Stimulated activated naive CD8-positive, alpha-beta T cell treated with anti-CD3 and anti-CD28 coated beads, Interleukin-15, Interleukin-2, amounts not matched to agents 100 U/mL and 50 U/mL, for 24 hours (primary cell): ENCODE measurements at places on chromosomes 5 and 9.

GRCh38 chr5:76571559-76571958 is 51.6 kb downstream of the F2RL2 start:
- DNase-seq, result no peak

GRCh38 chr5:173242675-173243121 is 7.7 kb upstream of the NKX2-5 start:
- DNase-seq, result no peak

DNA sequence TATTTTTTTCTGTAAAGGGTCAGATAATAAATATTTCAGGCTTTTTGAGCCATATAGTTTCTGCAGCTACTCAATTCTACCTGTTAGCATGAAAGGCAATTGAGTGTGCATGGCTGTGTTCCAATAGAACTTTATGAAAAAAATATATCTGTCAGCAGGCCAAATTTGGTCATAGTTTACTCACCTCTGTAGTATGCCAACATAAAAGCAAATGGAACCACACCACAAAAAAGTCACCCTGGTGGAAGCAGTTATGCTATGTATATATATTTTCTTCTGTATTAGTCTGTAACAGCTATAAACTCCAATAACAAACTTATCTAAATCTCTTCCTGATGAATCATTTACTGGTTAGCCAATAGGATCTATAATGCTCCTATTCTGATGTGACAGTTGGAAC is 3.4 kb downstream of the SLC38A9 start:
- DNase-seq, result no peak

GRCh38 chr5:102222772-102223171 is 73.3 kb downstream of the SLCO4C1 start:
- no peak for DNase-seq

- peak; percentile 89 for DNase-seq
These were observed 8.7 kb downstream of the CCL21 start for GRCh38 chr9:34701023-34701768.

DNA sequence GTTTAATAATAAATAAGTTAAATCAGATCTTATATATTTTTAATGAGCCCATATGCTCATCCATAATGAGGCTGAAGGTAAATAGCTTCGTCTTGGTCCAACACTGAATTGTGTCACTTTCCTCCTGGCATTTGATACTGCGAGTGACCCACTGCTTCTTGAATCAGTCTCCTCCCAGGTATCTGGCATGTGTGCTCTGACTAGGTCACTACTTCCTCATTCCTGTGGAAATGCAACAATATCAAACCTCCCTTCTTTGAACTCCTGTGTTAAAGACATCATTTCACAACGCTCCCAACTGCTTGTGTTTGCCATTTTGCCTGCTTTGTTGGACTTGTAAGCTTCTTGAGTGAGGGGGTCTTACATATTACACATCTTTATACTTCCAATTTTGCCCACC is 157.7 kb downstream of the SLC24A2 start:
- DNase-seq, result no peak

DNA sequence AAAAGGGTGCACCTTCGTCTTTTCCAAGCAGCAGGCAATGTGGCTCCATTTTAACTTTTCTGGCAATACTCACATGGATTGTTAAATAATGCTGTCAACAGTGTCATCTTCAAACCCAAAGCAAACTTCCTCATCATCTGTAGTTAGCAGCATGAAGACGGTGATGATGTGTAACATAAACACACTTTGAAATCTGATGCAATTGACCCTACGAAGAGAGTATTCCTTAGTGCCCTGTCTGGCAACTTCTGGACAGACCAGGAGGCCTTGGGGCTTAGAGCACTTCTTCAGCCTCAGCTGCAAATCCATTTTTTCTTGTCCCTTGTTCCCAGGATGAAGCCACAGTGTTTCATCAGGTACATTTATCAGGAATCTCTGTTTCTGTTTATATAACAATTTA is 149.1 kb downstream of the GHR start:
- DNase-seq, result no peak

- peak; percentile 91 for DNase-seq
These were observed 6.4 kb upstream of the PURA start for GRCh38 chr5:140107312-140108092.

DNA sequence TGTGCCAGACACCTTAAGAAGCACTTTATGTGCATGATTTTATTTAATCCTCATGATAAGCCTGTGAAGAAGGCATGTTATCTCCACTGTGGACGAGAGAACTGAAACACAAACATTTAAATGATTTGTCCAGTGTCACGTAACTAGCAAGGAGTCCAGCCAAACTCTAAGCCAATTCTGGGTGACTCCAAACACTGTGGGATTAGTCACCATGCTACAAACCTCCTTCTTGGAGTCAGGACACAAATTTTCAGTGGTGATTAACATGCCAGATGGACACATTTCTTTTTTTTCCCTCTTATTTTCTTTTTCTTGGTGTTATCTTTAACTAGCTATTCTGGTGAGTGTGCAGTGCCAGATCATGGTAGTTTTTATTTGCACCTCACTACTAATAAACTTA is 316.8 kb downstream of the NDUFS4 start:
- DNase-seq, result no peak

DNA sequence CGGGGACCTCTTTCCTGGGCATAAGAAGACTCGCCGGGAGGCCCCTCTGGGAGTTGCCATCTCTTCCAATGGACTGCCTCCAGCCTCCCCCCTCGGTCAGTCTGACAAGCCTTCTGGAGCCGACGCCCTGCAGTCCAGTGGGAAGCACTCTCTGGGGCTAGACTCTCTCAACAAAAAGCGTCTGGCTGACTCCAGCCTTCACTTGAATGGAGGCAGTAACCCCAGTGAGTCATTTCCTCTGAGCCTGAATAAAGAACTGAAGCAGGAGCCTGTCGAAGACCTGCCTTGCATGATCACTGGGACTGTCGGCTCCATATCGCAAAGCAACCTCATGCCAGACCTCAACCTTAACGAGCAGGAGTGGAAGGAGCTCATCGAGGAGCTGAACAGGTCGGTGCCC is 28.4 kb upstream of the LTC4S start:
- no peak for DNase-seq

DNA sequence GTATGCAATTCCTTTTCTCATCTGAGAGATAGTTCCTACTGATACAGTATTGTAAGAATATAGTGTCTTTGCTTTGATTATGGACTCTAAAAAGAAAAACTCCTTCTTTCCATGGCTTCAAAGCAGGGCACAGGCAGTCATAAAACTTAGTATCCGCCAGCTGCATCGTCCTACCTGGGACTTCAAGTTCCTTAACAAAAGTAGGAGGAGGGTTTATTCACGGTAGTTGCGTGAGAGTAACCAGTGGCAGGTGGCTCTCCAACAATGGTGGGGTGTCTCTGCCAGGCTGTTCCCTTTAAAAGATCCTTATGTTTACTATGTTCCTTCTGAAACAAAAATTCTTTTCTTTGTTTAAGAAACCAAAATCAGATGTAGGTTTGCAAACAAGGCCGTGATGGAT is 173.5 kb upstream of the DMAC1 start:
- DNase-seq, result no peak

DNA sequence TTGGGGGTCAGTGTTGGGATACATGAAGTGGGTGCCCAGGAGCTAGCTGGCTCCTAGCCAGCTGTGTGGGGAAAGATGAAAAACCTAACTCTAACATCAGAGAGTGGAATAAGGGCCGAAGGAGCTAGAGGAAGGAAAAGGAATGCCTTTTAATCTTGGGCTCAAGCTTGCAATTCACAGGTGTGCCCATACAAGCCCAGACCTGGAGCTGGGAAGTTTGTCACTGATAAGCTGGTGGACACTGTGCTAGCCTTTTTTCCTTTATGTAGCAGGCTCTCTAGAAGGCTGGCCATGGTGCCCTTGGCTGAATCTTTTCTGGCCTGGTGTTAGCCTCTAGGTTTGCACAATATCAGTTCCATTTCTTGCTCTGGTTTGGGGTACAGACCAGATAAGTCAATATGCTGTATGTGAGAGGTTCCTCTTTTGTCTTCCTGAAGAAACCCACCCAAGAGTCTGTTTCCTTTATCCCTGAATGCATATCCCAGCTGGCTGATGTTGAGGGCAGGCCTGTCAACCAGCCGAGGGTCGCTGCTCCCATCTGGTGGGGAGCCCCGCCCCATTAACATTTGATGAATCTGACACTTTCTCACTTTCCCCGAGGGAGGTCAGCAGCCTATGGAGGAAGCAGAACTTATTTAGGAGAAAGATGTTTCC is 92.4 kb upstream of the CXCL14 start:
- DNase-seq, result no peak

- no peak for DNase-seq
These were observed 12.6 kb upstream of the PAX5 start for GRCh38 chr9:37046683-37047082.

DNA sequence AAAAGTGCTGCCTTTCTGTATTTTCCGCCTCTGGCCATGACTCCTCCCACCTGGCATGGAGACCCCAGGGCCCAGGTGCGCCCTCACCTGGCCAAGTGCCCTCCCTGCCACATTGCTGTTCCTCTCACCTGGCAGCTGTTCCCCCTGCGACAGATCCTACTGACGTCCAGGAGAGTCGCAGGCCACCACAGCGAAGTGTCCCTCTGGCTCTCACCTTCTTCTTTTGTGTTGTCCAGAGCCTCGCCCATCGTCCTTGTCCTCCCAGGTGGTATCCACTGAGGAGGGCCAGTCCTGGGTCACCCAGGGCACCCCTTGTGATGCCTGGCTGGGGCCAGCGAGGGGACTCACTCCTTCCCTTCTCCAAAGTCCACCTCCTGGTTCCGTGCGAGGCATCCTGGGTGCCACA is 2.6 kb downstream of the NKD2 start:
- peak; percentile 67 for DNase-seq

DNA sequence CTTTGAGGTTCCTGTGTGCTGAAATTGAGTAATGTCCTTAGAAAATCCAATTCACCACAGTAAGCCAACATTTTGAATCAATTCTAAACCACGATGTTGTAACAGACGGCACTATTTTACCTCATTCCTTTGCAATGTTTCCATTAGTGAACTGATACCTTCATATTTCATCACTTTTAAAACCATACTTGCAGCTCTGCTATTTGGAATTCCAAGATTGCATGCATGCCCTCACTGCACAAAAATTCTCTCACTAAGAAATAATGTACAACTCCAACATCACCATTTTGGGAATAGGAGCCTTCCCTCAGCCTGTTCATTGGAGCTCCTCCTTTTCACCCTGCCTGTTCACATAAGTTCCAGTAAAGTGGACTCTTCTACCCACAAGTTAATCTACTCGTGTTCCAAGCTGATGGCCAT is 74.8 kb upstream of the TGFBR1 start:
- no peak for DNase-seq

DNA sequence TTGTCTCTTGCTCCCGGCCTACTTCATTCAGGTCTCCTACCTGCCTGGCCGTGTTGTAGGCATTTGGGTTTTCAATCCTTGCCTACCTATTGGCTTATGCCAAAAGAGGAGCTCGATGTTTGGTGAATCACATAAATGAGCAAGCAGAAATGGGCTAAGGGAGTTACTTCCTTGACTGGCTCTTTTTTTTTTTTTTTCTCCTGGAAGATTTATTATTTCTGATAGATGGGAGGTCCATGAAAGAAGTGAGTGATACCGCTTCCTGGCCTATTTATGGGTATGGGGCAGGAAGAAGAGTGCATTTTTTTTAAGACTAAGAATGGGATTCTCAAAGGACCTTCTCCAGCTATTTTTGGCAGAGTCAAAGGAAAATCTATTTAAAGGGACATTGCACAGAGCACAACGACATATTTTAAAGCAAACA is 294.1 kb downstream of the ARHGAP26 start:
- no peak for DNase-seq

DNA sequence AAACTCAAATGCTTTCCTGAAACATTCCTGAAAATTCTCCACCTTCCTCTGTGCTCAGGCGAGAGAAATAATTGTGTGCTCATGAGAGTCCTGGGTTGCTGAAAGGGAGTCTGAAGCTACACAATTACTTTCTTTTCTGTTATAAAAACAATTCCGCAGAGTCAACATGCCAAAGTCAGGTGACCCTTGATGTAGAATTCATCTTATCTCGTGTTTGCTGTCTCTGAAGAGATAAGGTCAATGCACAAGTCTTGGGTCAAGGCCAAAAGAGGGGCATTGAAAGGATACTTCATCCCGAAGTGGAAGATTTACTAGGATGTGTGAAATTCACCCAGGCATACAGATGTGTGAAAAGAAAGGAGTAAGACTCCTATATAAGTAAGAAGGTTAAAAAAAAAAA is 493.5 kb downstream of the SEMA5A start:
- DNase-seq, result no peak

DNA sequence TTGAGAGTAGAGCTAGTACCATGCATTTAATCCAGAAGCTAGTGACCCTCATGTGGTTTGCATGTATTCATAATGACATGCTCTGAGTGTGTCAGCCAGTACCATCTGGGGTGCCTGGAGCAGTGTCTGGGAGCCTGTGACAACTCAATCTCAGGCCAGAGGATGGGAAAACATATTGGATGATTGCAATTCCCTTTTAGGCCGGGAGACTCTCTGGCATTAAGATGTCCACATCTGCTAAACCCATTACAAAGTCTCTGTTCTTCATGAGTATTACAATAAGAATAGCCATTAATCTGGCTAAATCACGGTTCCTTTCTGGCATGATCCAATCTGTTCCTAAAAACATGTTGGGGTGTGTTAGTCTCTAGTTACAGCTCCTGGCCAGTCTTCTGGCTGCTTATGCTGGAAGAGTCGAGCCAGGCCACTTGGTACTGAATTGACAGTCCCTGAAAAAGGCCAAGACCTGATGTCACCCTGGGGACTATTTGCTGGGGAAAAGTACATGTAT is 475.7 kb downstream of the ENC1 start:
- no peak for DNase-seq

- DNase-seq, result no peak
These were observed 143.1 kb upstream of the FBN2 start for GRCh38 chr5:128681096-128681495.

DNA sequence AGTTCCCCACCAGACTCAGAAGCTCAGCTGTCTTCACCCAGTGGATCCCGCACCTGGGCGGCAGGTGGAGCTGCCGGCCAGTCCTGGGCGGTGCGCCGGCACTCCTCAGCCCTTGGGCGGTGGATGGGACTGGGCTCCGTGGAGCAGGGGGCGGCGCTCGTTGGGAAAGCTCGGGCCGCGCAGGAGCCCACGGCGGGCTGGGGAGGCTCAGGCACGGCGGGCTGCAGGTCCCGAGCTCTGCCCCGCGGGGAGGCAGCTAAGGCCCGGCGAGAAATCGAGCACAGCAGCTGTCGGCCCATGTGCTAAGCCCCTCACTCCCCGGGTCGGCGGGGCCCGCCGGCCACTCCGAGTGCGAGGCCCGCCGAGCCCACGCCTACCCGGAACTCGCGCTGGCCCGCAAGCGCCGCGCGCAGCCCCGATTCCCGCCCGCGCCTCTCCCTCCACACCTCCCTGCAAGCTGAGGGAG is 560.0 kb downstream of the BRINP1 start:
- no peak for DNase-seq

GRCh38 chr5:137282216-137282615 is 216.9 kb downstream of the SPOCK1 start:
- DNase-seq, result no peak

DNA sequence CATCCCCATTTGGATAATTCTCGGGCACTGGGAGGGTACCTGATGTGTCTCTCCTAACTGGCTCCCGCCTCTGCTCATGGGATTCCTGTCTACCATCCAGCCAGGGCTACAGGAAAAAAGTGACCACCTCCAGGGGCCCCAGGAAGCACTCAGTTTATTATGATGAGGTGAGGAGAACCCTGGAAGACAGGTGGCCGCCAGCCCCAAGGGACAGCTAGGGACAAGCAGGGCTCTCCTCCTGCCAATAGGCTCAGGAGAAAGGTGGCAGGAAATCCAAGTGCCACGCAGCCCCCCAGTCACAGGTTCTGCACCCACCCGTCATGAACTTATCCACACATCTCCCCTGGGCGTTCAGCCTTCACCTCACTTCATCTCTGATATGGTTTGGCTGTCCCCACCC is 61.5 kb upstream of the ZNF354A start:
- no peak for DNase-seq
